ENCODE measurements at places on chromosomes 2 and 18. TPM values are rescaled to one million over a fixed set of nuclear protein-coding genes. Genes with fewer than 3 reads are reported as not detected.
A peak's percentile ranks its signal among the peaks of the same experiment; 100 is the strongest.

DNA sequence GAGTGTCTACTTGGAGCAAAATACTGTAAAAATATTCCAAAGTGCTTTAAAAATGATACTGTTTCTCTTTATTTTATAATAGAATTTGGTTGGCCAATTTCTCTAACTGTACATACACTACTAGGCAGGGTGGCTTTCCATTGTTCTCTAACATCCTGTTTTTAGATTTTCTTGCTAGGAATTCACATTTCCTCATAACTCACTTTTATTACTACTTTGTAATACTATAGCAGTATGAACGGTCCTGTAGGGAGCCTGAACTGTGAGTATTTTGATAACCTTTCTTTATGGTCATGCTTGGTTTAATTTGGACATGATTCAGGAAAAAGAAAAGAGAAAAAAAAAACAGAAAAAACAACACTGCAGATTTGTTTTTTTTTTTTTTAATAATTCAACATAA lies 37.8 kb downstream of the GCG start:
- no peak for DNase-seq

- DNase-seq = no peak
These were observed 23.1 kb upstream of the RBMS1 start for GRCh38 chr2:160516547-160517365.

- no peak for DNase-seq
These were observed 188.0 kb downstream of the CDH7 start for GRCh38 chr18:65938592-65939372.

GRCh38 chr2:239726631-239727181 lies 298.4 kb downstream of the NDUFA10 start:
- DNase-seq = no peak

- DNase-seq = no peak
These were observed 21.2 kb downstream of the ACTR3 start for GRCh38 chr2:113910967-113911678.

GRCh38 chr2:206456078-206456754 lies 12.9 kb downstream of the ADAM23 start:
- no peak for DNase-seq

GRCh38 chr2:85997017-85997970 lies 108.4 kb downstream of the POLR1A start:
- peak; percentile 73 for DNase-seq

DNA sequence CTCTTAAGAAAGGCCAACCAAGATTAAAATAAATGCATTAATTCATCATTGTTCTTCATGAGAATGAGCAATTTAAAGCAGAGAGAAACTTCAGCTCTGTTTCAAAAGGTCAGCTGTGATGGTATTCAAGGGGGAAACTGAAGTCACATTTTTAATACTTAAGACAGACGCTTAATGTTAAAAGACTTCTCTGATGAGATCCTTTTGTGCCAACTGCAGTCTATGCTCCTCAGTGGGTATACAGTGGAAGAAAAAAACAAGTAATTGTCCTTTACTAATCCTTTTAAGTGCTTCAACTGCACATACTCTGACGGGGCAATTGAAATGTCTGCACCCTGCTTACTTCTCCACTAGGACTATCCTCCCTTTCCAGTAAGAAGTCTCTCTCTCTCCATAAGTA lies 309.7 kb downstream of the GULP1 start:
- DNase-seq = no peak

DNA sequence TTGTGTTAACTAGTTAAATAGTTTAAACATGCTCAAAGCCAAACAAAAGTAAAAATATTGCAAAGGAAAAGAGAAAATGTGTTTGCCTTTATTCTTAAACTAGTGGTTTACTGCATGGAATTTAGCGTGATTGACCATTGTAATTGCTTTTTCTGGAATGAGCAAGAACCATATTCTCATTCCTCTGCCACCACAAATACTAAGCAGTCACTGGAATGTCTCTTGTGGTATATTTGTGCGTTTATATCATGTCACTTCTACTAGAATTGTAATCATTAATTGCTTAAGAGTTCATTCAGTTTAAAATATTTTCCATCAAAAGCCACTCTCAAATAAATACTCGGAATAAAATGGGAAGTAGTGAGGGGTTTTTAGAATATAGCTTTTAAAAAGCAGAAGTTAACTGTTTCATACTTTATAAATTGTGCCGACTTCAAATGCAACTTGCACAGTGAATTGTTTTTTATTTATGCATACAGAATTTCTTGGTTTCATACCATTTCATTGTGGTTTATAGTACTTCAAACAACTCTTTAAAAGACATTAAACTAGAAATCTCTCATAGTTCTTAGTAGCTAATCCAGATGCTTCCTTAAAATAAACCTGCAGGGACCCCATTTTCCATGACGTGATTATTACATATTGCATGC lies 288.1 kb downstream of the EPHA4 start:
- DNase-seq = no peak

GRCh38 chr18:31042406-31043181 lies at the start of gene DSC3:
DSC3 (minus strand) TSS chr18:31042742; CDS start chr18:31042660, 82 bp downstream.
- peak; percentile 49 for DNase-seq

DNA sequence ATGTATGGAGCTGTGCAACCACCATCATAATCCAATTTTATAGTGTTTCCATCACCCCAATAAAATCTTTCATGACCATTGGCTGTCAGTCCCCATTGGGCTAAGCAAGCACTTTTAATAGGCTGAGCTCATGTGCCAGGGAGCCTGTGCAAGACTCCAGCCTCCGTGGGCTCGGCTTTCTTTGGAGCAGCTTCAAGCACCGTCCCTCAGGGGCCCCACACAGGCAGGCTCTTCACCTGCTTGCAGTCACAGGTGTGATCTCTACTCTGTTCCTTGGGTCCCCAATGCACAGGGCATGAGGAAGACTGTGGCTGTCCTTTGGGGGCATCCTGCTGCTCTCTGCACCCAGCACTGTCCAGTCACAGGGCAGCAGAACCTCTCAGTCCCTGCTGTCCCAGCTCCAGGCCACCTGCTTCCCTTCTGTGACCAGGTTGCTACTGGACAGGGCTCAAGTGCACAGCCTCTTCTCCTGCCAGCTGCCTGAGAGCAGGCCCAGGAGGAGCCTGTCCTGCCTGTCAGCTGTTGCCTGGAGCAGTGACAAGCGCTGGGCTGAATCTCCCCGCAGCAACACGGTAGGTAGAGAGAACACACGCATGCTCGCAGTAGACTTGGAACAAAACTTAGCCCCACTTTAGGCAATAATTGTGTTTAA lies 40.7 kb upstream of the TMEM131 start:
- DNase-seq = no peak

- no peak for DNase-seq
These were observed 608.8 kb downstream of the ADCYAP1 start for GRCh38 chr18:1513519-1513918.

DNA sequence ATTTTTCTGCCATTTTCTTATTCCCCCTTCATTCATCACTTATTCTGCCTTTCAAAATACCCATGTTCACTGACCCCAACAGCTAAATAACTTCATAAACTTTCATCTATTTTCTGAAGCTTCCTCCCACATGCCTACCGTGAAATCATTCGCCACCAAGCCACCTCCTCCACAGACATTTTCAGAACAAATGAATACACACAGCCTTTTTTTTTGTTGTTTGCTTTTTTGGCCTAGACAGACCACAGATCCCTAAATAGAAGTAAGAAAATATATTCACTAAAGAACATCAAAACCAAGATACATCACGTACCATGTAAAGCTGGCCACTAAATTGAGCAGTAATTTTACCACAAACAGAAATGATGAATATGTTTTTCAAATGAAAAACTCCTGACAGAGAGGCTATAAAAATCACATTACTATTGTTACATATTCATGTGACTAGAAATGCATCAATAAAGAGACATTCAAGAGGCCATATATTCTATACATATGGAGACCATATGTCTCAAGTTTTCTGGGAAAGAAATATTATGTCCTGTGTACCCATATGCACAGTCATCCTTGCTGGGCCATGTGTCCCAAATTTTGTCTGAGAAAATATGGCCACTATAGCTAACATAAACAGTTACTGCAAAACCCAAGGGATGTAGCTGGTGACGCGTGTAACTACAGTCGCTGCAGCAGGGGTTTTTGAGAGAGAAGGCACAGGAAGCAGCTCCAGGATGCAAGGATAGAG lies 200.3 kb downstream of the FBXO15 start:
- no peak for DNase-seq

PPP1R7 gene
- 73.4 TPM for total RNA-seq

GAL3ST2 gene
- 0.47 TPM for total RNA-seq

HOXD3 gene
- 28.2 TPM for total RNA-seq

GLI2 gene
- 9.8 TPM for total RNA-seq

MAPK4 gene
- total RNA-seq = 14.3 TPM
